ENCODE measurements at places on chromosomes 6 and 20.

GRCh38 chr6:159376516-159377158 is 207.4 kb downstream of the FNDC1 start:
- no peak for DNase-seq

DNA sequence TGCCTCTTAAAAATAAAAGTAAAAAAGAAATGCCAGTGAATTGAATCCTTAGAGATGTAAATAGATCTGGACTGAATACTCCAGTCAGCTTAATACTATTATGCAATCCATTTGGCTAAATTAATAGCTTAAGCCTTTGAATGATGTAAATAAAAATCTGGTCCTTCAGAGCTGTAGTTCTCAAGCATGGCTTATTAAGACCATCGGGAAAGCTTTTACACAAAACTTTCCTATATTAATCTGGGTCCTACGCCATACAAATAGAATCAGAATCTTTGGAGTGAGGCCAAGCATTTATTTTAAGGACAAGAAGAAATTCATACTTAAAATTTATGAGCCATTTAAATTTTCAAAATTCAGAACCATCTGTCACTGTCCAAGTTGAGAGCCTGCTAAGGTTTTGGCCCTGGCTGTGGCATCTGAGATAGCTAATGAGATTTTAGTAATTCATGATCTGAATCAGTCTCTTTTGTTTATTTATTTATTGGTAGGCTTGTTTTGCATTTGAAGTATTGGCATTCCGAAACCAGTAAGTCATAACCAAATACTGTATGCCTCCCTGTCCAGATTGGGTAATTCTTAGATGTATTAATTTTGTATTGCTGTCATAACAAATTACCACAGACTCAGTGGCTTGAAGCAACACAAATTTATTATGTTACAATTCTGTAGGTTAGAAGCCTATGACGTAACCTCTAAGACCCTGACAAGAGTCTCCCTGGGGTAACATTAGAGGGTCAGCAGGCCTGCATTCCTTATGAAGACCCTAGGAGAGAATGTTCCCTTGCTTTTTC is 228.1 kb upstream of the RAB32 start:
- no peak for DNase-seq

DNA sequence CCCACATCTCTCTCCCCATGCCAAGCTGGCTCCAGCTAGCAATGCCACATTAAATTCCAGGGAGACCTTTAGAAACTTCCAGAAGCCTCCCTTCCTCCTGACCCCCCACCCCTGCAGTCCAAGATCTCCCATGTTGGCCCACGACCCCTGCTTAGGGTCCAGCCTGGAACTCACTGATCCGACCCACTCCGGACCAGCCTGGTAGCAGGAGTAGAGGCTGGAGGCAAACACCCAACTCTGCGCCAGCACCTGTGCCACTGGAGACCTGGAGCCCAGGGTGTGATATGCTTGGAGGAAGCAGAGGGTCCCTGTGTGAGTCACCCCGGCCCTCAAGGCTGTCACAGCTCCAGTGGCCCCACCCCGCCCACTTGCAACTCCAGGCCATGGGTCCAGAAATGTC is 3.3 kb upstream of the ULBP1 start:
- no peak for DNase-seq

DNA sequence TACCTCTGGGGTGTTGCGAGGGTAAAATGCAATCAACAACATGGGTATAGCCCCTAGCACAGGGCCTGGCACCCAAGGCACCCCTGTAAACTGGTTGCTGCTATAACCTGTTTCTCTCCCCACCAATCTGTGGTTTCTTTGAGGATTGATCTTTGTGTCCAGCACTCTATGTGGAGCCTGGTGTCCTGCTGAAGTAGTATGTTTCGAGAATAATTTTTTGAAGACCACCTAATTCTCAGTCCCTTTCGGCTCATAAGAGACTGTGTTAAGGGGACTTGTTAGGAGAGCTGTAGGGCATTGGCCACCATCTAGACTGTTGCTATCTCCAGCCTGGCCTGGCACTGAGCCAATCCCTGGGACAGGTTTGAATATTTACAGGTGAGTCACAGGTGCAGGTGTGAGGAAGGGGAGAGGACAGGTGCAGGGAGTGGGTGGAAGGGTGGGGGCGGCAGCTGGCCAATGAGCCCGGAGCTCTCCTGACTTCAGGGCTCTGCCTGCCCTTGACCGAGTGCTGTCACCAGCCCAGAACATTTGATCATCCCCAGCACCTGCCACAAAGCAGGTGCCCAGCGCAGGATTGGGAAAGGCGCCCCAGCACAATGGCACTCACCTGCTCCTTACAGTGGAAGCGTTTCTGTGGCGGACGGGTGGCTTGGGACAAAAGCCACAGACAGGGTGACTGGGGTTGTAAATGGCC is 8.1 kb upstream of the C20orf144 start:
- no peak for DNase-seq

- no peak for DNase-seq
Observed at GRCh38 chr6:168050225-168050880, 28.7 kb downstream of the FRMD1 start.

DNA sequence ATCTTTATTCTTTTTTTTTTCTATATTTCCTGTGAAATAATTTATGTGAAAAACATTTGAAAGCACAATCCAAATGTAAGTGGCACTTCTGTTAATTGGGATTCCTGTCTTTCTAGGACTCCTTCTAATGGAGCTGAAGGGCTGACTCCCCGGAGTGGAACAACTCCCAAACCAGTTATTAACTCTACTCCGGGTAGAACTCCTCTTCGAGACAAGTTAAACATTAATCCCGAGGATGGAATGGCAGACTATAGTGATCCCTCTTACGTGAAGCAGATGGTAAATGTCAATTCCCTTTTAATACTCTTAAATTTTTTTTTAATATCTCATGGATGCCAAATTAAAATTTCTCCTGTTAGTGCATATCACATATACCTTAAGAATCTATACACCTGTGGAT is 35.0 kb downstream of the CDC5L start:
- DNase-seq: no peak

DNA sequence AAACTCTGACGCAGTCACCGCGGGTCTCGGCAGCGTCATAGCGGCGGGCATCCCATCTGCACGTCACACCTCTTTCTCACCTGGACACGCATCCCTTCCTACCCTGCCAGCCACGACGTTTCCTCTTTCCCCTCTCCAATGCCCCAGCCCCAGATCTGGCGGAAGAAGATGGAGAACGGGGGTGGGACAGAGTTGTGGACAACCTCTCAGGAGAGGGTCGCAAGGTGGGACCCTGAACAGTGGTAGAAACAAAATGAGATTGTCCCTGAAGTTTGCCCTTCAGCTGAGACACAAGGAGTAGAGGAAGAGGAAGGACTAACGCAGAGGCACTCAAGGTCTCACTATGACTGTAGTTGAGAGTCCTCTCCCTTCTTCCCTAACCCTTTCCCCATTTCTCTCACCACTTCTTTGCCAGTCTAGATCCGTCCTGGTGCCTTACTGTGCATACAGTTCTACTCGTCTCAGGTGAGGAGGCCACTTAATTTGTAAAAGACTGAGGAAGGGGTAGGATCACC is 562 bp downstream of the TRIM39 start:
- DNase-seq: no peak

DNA sequence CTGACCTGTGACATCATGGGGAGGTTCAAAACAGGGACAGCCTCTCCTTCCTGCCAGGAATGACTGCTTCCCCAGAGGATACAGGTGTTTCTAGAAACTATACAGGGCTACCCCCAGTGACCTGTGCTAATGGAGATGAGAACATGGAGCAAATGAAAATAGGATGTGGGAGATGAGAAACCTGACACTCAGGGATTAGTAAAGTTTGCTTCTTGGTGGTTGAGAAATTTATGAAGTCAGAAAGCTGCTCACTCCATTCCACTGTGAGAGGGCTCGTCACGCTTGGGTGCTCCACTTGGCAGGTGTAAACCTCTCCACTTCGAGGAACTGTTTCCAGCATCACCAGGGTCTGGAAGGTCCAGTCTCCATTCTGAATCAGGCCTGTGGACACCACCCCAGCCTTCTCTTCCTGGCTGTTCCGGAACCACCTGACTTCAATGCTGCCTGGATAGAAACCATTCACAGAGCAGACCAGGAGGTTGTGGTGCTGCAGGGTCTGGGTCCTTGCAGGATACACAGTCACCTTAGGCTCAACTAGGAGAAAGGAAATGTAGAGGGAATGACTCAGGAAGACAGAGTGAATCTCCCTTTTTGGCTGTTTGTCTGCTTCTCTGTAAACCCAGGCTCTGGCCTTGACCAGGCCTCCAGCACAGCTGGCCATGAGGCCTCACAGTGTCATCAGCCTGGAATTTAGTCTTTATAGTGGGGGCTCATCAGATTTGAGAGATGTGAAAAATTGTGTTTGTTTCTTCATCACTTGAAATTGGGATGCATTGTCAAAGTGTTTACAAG is 10.8 kb downstream of the HLA-DRB5 start:
- no peak for DNase-seq

GRCh38 chr6:148177589-148178233 is 164.9 kb upstream of the SASH1 start:
- peak; percentile 23 for DNase-seq

GRCh38 chr6:67854098-67854497 is 781.0 kb upstream of the ADGRB3 start:
- DNase-seq: no peak

DNA sequence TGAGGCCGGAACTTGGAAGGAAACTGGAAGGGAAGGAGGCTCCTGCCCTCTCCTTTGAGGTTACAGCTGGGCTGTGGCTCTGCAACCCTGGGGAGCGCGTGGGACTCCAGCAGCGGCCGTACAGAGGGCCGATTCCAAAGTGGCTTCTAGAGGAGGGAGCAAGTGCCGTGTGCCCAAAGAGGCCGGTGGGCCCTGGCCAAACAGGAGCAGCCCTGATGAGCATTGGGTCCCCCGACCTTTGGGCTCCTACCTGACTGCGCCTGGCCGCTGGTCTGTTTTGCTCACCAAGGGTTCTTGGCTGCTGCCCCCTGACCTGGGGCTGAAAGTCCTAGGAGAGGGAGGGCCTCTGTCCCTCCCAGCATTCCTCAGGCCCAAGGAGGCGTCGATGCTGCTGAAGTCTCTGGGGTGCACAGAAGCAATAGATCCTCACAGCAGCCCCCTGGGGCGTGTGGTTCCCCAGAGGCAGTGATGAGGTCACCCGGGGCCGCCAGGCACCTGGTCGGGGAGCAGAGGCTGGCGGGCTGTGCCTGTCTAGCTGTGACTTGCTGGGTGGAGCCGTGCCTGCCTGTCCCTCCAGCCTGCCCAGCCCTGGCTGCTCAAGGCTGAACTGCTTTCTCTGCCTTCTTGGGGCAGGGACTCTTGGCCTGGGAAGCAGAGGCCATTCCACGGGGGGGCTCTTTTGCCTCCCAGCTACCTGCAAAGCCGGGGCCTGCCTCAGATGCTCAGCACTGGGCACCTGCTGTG is 9.8 kb downstream of the RBM38 start:
- DNase-seq: no peak

DNA sequence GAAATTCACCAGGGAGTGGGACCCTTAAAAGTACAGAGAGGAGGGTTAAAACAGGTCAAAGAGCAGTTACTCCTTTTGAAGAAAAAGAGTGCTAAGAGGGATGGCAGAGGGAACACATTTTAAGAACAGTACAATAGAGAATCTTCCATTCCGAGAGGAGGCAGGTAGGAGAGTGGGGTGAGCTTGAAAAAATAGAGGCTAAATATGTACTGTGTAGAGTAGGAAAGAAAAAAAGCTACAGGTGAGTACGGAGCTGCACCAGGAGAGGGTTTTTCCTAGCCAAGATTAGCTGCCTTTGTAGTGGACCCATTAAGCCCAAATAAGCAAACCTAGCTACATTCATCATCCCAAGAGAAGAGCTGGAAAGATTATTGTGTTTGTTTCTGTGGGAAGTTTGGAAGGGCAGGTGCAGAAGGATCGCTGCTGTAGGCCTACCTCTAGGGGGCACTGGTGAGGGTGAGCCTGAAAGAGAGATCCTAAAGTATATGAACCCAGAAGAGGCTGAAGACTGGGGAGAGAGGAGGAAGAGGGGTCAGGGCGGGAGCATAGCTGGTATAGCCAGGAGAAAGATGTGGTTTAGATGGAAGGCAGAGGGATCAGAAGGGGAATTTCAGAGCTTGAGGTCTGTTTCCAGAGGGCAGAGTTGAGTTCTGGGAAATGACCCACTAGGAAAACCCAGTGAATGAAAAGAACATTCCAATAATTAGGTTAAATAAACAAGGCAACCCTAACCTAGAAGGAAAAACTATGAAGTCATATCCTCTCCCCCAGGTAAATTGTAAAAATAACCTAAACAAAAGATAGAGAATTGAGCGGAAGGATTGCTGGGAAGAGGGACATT is 50.2 kb upstream of the HINT3 start:
- no peak for DNase-seq

GRCh38 chr6:42740725-42741124 is 5.2 kb downstream of the TBCC start:
- no peak for DNase-seq

DNA sequence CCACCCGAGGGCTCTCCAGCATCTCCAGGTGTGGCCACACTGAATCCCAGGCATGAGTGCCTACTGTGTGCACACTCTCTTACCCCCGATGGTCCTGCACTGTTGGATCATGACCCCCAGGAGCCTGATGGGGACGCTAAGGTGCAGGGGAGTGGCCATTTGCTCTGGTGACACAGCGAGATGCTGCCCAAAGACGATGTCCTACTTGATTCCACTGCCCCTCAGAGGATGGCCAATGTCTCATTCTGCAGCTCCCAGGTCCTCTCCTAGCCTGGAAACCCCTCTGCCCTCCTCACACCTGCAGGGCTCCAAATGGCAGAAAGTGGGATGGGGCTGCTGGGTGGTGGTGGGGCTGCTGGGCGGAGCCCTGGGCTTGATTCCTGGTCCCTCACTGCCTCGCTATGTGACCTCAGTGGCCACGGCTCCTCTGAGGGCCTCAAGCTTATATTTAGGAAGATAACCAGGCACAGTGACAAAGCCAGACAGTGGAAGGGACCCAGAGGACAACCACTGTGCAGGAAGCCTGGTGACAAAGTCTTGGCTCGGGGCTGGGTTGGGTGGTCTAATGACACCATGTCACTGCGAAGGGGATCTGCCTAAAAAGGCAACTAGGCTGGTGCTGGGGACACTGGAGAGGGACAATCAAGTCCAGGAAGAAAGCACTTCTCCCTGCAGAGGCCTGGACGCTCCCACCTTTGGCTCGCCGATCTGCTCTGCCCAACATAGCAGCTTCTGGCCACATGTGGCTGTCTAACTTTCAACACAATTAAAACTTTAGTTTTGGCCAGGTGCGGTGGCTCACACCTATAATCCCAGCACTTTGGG is 28.4 kb downstream of the TGM2 start:
- no peak for DNase-seq

- DNase-seq: no peak
Observed at GRCh38 chr20:48924756-48925109, 3.2 kb downstream of the ARFGEF2 start.

DNA sequence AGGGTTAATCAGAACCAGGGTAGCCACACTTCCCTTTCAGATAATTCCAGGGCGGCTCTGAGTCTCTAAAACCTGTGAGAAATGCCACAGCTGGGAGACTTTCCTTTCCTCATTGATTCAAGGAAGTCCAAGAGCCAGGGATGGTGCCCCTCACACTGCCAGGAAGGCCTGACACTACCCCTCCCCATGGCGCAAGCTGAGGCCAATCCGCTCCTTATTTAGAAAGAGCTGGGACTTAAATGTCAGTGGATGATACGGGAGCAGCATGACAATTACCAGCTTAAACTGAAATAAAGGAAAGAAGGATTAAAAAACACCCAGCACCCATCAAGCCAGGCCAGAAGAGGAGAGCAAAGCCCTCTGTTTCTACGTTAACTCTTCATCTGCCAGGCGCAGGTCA is 244.4 kb downstream of the LRFN2 start:
- no peak for DNase-seq

GRCh38 chr20:50572938-50573777 is 63.0 kb downstream of the PTPN1 start:
- no peak for DNase-seq
